Activated CD4-positive, alpha-beta T cell treated with anti-CD3 and anti-CD28 coated beads, Interleukin-2, amount 50 U/mL, for 24 hours (primary cell): ENCODE measurements at places on chromosomes 12 and 14.

DNA sequence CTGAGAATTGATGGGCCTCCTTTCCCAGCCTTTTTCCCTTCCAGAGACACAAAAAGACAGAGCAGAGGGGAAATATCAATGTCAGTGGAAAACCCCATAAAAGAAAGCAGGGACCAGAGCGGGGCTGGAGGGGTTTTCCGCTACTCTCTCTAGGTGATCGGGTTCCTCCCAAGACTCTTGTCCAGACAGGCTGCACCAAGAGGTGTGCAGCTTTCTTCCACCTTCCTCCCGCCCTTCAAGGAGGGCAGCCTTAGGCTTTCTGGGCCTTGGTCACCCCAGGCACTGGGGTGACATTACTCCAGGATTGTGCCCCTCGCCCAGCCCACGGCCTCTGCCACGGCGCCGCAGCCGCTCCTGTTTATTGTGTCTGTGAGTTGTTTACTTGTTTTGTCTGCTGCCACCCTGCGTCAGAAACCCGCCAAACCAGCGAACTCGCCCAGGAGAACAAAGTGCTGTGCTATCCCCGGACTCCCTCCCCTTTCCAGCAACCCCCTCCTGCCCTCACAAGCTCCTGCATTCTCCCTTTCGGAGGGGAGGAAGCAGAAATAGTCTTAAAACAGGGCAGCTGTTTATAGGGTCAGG is 6.7 kb upstream of the HOXC6 start:
- no peak for DNase-seq

DNA sequence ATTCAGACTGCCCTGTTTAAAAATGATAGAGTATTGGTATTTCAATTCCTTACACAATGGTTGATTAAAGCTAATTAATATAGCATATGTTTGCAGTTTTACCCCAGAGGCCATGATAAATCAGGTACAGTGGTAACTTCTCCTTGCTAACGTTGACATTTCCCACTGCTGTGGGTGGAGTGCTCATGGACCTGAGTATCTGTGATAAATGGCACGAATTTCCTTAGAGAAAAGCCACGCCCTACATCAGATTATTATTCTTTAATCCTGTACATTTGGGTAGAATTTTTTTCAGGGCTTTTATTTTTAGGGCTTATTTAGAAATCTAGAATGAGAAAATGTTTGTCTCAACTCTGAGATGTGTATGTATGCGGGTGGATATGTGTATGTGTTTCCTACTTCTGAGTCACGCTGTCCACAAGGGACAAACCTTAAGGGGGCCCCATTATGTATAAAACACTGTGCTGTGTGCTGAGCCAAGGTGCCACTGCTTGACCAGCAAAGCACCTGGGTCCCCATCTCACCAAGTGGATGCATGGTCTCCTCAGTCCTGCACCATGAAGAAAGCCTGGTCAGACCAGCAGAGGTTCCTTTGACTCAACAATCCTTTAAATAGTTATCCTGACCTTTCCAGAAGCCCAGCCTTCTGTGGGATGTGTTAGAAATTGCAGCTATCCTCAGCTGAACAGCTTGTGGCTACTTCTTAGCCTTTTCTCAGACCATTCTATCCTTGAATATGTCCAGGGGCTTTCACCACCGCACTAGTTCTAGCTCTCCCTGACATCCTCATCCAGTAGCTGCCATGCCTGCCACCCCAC is 57.9 kb upstream of the STK38L start:
- DNase-seq, result no peak

DNA sequence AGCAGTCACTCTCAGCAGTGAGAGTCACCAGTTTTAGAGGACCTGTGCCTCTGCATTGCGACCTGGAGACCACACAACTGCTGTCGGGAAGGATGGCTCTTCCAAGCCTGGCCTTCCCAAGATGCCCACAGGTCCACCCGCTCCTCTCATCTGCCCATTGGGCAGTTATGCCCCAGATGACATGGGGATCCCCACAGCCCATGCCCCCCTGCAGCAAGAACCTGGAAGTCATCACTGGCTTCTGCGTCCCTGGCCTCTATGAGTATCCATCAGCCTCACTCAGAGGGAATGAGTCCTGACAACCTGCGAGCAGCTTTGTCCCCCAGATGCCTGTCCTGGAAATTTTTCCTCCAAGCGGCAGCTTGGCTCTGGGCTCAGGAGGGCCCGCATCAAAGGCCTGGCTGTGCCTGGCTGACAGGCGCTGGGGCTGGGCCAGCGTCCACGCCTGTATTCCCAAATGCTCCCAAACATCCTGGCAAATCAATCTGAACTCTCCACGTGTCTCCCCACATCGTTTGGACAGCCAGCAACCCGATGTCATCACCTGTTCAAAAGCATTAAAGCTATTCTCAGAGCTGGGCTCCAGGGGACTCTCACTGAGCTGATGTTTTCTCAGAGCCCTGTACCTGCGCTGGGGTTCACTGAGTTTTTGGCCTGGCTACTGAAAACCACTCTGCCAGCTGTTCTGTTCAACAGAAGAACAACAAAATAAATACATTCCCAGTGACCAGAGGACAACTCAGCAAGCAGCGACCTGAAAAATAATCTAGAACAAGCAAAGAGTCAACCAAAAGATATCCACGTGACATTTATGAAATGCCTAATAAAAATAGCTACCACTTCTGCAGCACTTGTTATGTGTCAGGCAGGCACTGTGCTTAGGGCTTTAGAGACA is 57.8 kb downstream of the CLMN start:
- no peak for DNase-seq

DNA sequence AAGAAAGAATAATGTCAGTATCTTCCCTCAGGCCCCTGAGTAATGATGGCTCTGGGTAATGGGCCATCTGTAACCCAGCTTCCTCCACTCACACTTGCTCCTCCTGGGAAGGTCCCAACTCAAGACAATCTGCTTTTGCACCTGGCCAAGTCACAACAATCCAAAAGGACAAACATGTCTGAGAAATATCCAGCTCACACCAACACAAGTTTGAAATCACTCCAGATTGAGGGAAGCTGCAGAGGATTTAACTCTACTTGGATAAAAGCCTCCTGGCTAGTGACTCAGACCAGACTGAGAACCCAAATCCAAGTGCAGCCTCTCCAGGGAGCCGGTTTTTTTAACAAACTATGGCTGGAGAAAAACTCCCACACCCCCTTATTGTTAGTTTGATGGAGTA is 34.2 kb downstream of the RTRAF start:
- DNase-seq, result no peak

GRCh38 chr12:1322821-1323220 is 271.6 kb downstream of the FBXL14 start:
- DNase-seq, result no peak

GRCh38 chr12:113162102-113163029 is 12.8 kb downstream of the CFAP73 start:
- no peak for DNase-seq

GRCh38 chr12:12582193-12582881 is 19.7 kb upstream of the DUSP16 start:
- no peak for DNase-seq

DNA sequence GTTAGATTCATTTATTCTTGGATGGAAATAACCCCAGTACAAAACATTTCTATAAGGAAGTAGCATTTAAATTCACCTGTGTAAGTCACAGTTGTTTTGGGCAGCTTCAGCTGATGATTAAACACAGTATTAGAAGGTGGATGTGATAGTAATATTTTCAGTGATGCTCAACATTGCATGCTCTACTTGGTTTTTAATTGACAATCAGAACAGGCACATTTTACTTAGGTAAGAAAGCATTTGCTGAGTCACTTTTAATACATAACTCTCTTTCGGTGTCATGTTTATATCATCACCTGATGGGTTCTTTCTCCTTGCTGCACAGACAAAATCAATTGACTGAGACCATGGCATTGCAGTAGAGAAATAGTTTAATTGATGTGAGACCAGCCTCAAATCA is 80.7 kb downstream of the CMAS start:
- DNase-seq, result no peak

- no peak for DNase-seq
These were observed 325.1 kb upstream of the DCN start for GRCh38 chr12:91507754-91508153.

DNA sequence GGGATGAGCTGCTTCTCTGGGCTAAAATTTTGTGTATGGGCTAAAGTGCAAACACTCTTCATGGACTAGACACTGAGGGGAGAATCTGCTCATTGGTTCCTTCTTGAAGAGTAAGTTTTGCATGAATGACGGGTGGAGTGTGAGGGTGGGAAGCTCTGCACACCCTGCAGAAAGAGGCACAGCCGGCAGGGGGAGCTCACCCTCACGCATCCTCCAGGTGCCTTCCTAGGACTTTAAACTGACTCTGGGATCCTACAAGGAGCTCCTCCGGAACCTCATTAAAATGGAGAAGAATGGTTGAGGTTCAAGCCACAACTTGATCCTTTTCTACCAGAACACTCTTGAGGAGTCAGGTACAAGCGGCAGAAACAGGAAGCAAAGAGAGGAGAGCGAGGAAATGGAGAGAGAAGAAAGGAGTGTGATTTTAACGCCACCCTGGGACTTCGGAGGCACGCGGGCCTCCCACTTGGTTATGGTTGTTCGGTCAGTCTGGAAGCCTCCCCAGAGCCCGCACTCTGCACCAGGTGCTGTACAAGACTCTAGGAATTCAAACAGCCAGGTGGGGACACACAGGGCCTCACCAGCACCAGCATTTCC is 87.5 kb downstream of the SETD3 start:
- DNase-seq, result no peak

GRCh38 chr14:94893411-94894160 is 123.7 kb upstream of the GSC start:
- DNase-seq, result no peak

DNA sequence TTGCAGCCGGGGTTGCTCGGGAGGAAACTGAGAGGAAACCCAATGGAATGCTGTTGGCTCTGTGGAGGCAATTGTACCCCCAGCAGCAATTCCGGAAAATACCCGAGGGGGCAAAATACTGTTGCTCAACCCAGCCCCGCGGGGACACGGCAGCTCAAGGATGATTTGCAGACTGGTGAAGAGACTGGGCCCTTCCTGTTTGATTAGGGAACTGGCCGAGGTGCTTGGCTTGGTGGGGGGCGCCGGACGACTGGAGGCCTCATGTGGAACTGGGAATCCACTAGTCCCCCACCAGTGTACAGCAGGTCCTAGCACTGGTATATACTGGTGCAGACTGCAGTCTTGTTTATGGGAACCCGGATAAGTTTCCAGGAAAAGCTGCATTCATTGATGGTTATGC is 10.3 kb upstream of the RNASE12 start:
- no peak for DNase-seq

GRCh38 chr14:86057018-86057667 is 527.2 kb downstream of the FLRT2 start:
- no peak for DNase-seq

GRCh38 chr12:103729499-103729898 is 111.5 kb downstream of the NT5DC3 start:
- DNase-seq, result no peak

GRCh38 chr14:87409393-87409792 is 583.6 kb downstream of the GALC start:
- DNase-seq, result no peak

GRCh38 chr14:25485381-25485780 is 435.4 kb upstream of the STXBP6 start:
- no peak for DNase-seq

DNA sequence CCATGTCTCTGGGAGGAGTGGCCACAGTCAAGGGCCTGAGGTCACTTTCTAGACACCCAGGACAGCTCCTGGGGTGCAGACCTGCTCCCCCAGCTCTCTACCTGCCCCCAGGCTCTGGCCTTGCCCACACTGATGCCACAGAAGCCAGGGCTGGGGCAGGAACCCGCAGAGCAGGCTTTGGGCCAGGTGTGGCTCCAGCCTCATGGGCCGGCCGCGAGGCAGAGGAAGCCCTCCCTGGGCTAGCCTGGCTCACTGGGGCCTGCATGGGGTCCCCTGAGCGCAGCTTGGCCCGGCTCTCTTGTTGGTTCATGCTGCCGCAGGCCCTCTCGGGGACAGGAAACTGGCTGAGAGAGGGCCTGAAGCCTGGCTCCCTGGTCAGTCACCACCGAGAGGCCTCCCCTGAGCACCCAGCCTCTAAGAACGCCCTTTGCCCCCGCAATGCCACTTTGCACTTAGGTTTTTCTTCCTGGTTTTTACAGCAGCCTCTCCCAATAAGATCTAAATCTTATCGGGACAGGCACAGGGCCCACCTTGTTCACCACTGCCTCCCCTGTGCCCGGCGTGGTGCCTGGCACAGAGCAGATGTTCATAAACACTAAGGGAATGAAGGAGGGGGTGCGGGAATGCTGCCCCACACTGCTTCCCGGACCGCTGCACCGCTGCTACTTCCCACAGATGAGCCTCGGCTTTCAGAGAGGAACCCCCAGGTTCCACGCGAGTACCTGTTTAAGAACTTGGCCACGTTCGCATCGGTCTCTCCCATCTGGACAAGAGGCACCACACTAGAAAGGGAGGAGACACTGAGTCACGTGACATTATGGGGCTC is 14.7 kb downstream of the MMAB start:
- no peak for DNase-seq

DNA sequence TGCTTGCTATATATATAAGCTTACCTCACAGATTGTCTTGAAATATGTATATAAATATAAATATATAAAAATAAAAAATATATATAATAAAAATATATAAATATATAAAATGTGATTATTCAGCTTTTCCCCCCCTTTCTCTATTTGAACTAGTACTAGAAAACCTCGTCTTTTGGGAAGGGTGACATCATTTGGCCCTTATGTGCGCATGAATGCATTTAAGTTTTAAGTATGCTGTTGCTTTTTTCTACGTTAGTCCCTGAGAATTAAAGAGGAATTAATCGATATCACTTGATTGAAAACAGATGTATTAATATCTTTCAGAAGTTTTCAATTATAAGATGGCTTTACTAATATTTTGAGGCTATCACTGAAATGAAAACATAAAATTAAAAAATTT is 69.9 kb downstream of the RAD51B start:
- DNase-seq, result no peak

DNA sequence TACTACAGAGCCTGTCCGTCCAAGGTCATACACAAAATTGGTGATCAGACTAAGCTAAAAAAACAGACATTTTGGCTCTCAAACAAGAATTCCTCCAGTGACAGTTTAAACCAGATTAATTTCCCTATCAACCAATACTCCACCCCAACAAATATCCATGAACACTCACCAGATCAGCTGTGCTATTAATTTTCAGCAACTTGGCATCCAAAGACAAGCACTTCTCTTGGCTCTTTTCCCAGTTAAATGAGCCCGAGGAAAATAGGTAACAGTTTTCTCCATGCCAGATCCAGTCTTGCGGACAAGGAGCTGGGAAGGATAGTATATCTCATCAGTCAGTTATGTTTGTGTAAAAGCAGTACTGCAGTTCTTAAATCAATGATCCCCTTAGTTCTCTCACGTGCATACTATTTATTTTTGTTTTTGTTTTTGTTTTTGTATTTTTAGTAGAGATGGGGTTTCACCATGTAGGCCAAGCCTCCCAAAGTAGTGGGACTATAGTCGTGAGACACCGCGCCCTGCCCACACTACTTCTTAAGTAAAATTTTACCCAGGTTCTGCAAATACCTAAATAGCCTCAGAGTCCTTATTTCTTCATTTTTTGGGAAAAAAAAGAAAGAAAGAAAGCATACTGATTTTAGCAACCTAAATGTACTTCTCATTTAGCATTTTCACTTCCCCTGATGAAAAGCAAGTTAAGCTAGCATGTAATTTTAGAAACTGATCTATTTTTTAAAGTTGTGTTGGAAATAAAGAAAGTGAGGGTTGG is 11.1 kb downstream of the OLR1 start:
- no peak for DNase-seq
